ENCODE measurements at places on chromosomes 2 and 18. TPM values are rescaled to one million over a fixed set of nuclear protein-coding genes. Genes with fewer than 3 reads are reported as not detected.
A peak's percentile ranks its signal among the peaks of the same experiment; 100 is the strongest.

GRCh38 chr18:48574667-48575300 lies 36.0 kb downstream of the CTIF start:
- DNase-seq, result no peak

GRCh38 chr2:239482778-239483712 lies 82.2 kb upstream of the HDAC4 start:
- DNase-seq, result no peak

- DNase-seq, result no peak
Observed at GRCh38 chr18:44941516-44941915, 260.8 kb downstream of the SETBP1 start.

- DNase-seq, result no peak
Observed at GRCh38 chr2:79833235-79833878, 320.5 kb downstream of the CTNNA2 start.

- DNase-seq, result no peak
Observed at GRCh38 chr2:1060987-1061386, 110.3 kb downstream of the SNTG2 start.

DNA sequence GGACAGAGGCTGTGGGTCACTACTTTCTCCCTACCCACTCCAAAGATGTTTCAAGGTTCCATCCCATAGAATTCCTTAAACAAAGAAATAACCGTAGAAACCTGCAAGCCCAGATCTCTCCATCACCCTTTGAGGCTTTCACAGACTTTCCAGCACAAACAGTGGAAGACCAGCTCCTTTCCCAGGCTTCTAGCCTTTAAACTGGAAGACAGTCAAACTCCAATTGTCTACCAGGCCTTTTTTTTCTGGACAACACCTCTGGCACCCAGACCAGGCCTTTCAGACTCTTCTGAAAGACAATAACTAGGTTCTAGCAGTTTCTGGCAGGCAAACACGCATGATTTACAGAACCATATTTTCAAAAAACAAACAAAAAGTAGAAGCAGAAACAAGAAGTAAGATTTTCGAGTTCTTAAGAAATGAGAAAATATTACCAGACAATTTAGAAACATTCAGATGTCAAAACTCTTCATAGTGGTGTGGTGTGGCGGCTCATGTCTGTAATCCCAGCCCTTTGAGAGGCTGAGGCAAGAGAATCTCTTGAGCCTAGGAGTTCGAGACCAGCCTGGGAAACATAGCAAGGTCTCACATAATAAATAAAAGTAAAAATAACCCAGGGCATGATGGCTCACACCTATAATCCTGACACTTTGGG lies 106.8 kb upstream of the MSH2 start:
- DNase-seq, result no peak

DNA sequence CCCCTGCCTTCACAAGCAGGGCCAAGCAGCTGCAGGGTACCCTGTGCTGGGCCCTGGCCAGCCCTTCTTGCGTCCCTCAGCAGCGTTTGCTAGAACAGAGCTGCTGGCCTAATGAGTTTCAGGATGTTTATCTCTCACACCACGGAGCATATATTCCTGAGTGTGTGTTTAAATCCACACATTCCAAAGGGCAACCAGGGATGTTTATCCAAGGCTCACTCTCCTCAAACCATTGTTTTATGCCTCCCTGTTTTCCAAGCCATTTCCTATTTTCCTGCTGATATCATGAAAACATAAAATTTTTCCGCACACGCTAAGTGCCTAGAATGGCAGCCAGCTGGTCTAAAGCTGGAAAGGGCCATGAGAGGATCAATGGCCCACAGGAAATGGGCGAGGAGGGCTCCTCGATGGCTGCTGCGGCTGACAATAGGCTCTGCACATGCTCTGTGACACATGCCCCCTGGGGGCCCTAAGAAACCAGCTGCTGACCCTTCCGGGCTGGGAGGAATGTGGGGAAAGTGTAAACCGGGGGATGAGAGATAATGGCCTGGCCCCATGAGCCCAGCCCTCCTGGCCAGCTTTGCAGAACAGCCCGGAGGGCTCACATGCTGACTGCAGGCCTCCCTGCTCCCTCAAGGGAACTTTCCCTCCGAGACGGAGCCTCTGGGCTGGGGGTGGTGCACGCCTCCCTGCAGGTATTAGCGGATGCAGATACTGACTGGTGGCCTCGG lies 194.0 kb downstream of the NDUFA10 start:
- DNase-seq, result no peak

GRCh38 chr2:10382354-10383061 lies 65.6 kb downstream of the ODC1 start:
- peak; percentile 61 for DNase-seq

GRCh38 chr2:172448544-172449267 lies 21.3 kb downstream of the ITGA6 start:
- DNase-seq, result no peak

DNA sequence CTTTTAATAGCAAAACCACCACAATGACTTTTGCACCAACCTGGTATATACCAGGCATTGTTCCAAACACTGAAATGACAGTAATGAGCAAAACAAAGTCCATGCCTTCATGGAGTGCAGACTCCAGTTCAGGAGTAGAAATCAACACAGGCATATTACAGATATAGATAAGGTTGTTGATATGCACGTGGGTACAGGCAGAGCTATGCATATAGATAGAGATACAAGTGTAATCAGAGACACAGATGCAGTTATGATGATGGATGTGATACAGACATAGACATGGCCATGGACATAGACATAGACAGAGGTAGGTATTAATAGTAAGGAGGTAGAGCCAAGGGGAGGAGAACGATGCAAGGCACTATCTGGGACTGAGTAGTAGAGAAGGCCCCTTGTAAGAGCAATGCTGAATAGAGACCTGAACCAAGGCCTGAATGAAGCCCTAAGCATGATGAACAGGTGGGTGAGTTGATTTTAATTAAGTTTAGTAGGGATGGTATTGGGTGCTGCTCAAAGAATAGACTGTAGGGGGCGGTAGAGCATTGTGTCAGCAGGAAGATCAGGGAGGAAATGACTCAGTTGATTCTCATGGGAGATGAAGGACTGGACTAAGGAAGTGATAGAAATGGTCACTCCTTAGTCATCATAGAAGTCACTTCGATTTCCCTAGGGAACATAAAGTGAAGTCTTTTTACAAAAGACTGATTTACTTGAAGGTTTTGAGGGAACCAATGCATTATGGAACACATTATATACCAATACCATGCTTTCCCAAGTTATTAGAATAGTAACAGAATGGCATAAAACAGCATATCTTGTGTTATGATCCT lies 39.4 kb downstream of the CMPK2 start:
- DNase-seq, result peak; percentile 36

GRCh38 chr2:176004934-176005333 lies 2.9 kb upstream of the LNPK start:
- no peak for DNase-seq

DNA sequence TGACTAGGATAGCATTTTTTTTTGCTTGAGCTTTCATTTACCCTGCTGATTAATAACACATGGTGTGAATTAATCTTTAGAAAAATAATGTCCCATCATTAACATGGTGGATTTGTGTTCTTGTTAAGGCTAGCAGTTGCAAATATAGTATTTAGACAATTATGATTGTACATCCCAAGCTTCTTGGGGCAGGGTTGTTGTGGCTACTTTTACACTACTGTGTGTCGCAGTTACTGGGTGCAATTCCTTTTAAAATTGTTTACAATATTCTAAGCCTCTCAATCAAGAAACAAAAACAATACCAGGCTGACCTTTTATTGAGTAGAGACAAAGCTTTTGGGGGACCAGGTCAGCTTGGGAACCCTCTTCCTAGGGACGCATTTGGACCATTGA lies 2.5 kb downstream of the FMNL2 start:
- DNase-seq, result no peak

DNA sequence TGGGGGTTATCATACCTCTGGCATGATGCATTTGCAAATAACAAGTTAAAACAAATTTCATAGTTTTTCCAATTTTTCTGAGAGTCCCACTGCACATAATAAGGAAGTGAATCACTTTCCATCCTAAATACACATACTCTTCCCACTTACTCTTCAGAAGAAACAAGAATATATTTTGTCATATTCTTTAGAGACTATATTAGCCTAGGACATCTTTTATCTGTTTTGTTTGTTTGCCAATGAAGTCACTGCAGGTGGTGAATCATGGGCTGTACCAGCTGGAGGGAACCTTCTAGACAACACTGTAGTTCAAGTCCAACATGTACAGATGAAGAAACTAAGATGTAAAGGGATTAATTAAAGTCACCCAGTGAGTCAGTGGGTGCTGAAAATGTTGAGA lies 116.8 kb downstream of the XIRP2 start:
- DNase-seq, result no peak

DNA sequence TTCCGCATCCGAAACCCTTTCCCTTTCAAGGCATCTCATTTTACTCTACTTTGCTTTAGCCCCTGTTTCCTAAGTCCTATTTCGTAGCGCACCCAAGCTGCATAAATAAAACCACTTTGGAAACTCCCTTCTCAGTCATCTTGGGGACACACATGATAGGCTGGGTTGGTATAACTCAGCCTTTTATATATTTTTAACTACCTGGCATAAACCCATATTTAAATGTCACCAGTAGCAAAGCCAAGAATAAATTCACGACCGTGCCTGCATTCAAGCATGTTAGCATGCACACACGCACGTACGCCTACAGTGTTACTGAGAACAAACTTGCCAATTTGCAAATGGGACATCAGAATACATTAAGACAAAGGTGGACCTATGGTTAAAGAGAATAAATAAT lies 564.7 kb upstream of the PIK3C3 start:
- DNase-seq, result no peak

GRCh38 chr2:182133195-182133891 lies 147.7 kb downstream of the PPP1R1C start:
- DNase-seq, result no peak

GRCh38 chr2:17918789-17919188 lies 40.3 kb downstream of the KCNS3 start:
- no peak for DNase-seq

DNA sequence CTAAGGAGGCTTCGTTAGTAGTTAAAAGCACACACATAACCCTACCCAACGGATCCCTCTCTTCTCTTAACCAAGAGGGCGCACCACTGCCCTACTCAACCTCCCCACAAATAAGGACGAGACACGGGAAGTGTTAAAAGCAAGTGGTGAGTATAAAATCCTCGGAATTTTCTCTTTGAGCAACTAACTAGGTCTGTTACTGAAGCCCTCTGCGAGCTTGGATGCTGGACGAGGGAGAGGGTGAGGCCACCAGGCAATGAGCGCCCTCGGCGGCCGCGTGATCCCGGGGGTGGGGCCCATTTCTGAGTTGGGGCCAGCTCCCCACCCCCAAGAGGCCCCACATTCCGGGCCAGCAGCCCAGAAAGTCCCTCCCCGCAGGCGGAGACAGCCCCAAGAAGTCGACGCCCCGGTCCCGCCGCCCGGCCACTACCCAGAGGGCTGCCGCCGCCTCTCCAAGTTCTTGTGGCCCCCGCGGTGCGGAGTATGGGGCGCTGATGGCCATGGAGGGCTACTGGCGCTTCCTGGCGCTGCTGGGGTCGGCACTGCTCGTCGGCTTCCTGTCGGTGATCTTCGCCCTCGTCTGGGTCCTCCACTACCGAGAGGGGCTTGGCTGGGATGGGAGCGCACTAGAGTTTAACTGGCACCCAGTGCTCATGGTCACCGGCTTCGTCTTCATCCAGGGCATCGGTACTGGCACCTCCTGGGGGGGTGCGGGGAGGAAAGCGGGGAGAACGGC lies at the start of gene CYBRD1:
CYBRD1 (plus strand) TSS at position 423 of the 736 bp plus-strand sequence; CDS start at position 495, 72 bp downstream.
- DNase-seq, result no peak

GRCh38 chr2:212667751-212668316 lies 129.2 kb upstream of the ERBB4 start:
- no peak for DNase-seq

DNA sequence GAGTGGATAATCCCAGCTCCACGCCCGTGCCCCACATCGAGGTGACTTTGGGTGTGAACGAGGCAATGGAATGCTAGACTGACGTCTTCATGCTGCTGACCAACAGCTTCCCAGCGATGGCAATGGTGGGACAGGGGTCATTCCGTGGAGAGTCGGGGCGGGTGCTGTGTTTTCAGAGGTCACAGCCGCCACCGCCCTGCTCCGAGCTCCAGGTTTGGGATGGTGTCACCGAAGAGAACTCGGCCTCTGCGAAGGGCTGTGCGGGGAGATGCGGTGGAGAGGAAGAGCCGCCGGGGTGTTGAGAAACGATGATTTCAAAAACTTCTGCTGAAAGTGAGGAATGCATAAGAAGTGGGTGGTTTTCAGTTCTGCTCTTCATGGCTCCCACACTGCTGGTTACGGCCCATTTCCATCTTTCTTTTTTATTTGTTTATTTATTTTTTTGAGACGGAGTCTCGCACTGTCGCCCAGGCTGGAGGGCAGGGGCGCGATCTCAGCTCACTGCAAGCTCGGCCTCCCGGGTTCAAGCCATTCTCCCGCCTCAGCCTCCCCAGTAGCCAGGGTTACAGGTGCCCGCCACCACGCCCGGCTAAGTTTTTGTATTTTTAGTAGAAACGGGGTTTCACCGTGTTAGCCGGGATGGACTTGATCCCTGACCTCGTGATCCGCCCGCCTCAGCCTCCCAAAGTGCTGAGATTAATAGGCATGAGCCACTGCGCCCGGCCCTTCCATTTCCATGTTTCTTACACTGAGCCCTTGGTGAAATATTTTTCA lies 142.6 kb downstream of the RTP5 start:
- no peak for DNase-seq

DNA sequence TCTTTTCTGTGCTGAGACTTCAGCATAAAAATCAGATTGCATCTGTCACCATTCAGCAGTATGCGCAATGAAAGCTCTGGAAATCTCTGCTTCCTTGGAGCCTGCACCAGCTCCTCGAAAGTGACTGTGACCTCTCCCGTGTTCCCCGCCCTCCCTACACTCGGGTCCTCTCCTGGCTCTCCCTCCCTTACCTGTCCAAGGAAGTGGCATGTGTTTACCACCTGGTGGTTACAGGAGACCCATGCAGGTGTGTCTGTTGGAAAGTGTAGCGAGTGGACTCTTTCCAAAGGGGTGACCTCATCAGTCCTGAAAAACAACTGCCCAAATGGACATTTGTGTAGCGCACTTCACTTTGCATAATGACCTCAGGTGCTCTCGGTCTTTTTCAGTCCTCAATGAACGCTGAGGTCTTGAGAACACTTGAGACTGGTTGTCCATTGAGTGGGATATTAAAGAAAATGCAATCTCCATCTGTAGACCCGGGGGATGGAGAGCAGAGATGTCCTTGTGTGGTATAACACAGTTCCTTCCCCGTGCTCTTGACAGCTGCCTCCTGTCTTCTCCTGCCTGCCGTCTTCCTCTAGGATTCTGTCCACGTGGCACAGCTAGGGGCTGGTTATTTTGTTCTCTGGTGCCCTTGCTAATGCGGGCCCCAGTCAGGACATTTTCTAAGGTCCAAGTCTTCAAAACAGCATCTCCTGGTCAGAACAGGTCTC lies 133.2 kb downstream of the ACKR3 start:
- DNase-seq, result no peak

The DES gene
- not detected for total RNA-seq

The CPO gene
- not detected for total RNA-seq

The GPR155 gene
- total RNA-seq, result 15.5 TPM

The CD207 gene
- total RNA-seq, result not detected

The ANKRD12 gene
- 193 TPM for total RNA-seq

The RUFY4 gene
- 1.0 TPM for total RNA-seq

The TPRKB gene
- 19.8 TPM for total RNA-seq

The MTA3 gene
- total RNA-seq, result 42.4 TPM

The CNGA3 gene
- not detected for total RNA-seq

The DUSP2 gene
- total RNA-seq, result 37.2 TPM

The NTSR2 gene
- total RNA-seq, result not detected

The ARPC2 gene
- total RNA-seq, result 487 TPM
